ENCODE measurements at places on chromosomes 7 and 10.
A peak's percentile ranks its signal among the peaks of the same experiment; 100 is the strongest.

- H3K4me1 ChIP-seq: no peaks in the 10 kb centered on the region
- no peaks in the 10 kb centered on the region for H3K27me3 ChIP-seq
- no peak overlapping the region for H3K4me3 ChIP-seq
- DNase-seq: no peak
- no peaks in the 10 kb centered on the region for H3K36me3 ChIP-seq
Observed at GRCh38 chr10:66886848-66887247, 39.0 kb upstream of the LRRTM3 start.

DNA sequence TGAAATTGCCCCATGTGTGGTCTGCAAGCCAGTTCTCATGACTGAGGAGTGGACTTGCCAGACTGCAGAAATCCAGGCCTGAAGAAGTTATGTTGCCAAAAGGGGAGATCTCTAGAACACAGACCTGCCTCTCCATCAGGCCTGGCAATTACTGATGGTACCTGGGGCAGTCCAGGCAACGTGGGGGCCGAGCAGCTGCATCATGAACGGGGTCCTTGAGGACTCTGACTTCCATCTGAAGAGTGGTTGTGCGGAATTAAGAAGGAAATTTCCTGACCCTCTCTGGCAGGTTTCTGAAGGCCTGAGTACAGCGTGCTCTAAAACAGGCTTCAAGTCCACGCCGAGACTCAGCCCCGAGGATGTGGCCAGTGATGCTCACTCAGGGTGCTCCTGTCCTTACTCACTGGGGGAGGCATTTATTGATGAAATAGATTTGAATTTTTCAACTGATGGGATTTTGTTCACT, 30.4 kb downstream of the RAMP3 start:
- H3K27ac ChIP-seq: no peak overlapping the region
- H3K36me3 ChIP-seq: no peaks in the 10 kb centered on the region
- peaks cover 27% of the 10 kb centered on the region for H3K27me3 ChIP-seq
- DNase-seq: no peak
- peaks cover 4% of the 10 kb centered on the region for H3K4me1 ChIP-seq

GRCh38 chr10:135132-135600, at the start of gene ZMYND11:
TSS of gene ZMYND11 (plus strand) at chr10:135455. CDS start at chr10:180013, 44,558 bp downstream.
- H3K27ac ChIP-seq: peak within 1 kb of the TSS; percentile 83
- peak within 1 kb of the TSS; percentile 87 for H3K4me3 ChIP-seq
- no peaks in the 10 kb centered on the region for H3K36me3 ChIP-seq
- peaks cover 38% of the 10 kb centered on the region for H3K4me1 ChIP-seq
- H3K27me3 ChIP-seq: peaks cover 7% of the 10 kb centered on the region

GRCh38 chr7:117399820-117400422, 27.4 kb downstream of the ASZ1 start:
- no peak for DNase-seq
- H3K36me3 ChIP-seq: no peaks in the 10 kb centered on the region
- H3K27ac ChIP-seq: no peak overlapping the region

DNA sequence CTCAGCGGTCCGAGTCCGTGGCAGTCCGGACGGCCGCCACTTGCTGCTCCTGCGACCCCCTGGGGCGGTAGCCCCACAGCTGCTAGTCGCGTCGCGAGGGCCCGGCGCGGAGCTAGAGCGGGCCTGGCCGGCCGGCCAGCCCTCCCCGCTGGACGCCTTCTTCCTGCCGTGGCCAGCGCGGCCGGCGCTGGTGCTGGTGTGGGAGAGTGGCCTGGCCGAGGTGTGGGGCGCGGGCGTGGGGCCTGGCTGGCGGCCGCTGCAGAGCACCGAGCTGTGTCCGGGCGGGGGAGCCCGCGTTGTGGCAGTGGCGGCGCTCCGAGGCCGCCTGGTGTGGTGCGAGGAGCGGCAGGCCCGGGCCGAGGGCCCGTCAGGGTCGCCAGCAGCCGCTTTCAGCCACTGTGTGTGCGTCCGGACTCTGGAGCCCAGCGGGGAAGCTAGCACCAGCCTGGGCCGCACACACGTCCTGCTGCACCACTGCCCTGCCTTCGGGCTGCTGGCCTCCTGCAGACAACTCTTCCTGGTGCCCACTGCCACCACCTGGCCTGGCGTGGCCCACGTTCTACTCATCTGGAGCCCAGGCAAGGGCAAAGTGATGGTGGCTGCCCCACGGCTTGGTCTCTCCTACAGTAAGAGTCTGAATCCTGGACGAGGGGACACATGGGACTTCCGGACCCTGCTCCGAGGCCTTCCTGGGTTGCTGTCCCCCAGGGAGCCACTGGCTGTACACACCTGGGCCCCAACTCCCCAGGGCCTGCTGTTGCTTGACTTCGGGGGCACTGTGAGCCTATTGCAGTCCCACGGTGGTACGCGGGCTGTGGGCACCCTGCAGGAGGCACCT, 631 bp downstream of the HPS6 start:
- no peaks in the 10 kb centered on the region for H3K27me3 ChIP-seq
- no peak for DNase-seq

GRCh38 chr10:93516006-93516380, 19.6 kb downstream of the CEP55 start:
- H3K36me3 ChIP-seq: no peaks in the 10 kb centered on the region
- DNase-seq: no peak
- no peaks in the 10 kb centered on the region for H3K27me3 ChIP-seq
- H3K27ac ChIP-seq: no peak overlapping the region
- peaks cover 14% of the 10 kb centered on the region for H3K4me1 ChIP-seq

- no peaks in the 10 kb centered on the region for H3K4me1 ChIP-seq
- H3K4me3 ChIP-seq: no peak overlapping the region
- H3K36me3 ChIP-seq: peaks cover 89% of the 10 kb centered on the region
- DNase-seq: no peak
- H3K27ac ChIP-seq: no peak overlapping the region
Observed at GRCh38 chr10:109866168-109866994, 56.9 kb downstream of the XPNPEP1 start.

DNA sequence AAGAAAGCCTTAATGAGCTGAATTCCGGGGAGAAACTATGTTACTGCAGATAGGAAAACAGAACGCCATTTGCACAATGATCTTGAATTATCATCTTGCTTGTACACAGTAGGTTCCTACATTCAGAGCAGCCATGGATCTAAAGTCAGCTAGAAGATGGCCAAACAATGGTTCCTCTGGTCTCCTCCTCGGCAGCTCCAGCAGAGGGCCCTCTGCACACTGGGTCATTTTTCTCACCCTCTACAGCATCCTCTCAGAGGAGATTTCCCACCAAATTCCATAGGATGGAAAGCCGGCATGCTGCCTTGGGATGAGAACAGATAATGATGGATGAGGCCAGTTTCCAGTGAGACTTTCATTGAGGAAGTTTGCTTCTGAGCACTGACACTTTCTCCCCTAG, 308.5 kb upstream of the NFE2L3 start:
- H3K36me3 ChIP-seq: no peaks in the 10 kb centered on the region
- no peak for DNase-seq
- no peak overlapping the region for H3K4me3 ChIP-seq
- no peaks in the 10 kb centered on the region for H3K4me1 ChIP-seq

DNA sequence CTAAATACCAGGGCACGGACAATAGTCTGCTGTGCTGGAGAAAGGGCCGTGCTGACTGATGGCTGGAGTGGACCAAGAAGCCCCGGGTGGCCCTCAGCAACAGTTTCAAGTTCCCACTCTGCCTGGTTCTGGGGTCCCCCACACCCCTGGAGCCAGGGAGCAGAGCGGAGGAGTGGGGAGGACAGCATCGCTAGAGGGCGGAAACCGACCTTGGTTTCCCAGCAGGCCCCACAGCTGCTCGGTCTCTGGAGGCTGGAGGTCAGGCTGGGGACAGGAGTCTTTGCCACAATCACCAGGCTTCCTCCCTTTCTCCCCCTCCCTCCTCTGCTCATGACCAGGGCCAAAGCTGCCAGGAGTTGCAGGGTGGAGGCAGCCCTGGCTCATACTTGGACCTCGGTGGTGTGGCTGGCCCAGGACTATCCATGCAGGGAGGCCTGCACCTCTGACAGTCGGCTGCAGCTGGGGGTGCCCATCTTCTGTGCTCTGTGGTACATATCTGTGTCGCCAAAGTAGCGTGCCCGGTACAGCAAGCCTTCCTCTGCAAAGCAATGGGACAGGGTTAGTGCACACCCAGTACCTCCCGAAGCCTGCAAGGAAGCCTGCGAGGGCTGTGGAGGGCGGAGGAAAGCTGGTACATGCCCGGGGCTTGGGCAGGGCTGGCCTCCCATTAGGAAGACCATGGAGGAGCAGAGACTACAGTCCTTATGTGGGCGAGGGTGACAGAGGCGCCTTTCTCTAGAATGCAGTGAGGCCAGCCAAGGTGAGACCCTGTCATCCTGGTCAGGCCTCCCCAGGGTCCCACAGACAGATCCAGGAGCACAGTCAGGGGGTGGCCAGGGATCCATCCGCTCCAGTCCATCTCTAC, 19.1 kb downstream of the DNAJB12 start:
- peak overlapping the region; percentile 68 for H3K4me3 ChIP-seq
- peaks cover 50% of the 10 kb centered on the region for H3K4me1 ChIP-seq
- H3K27ac ChIP-seq: peak overlapping the region; percentile 96

- no peak for DNase-seq
- H3K4me3 ChIP-seq: no peak overlapping the region
- H3K4me1 ChIP-seq: no peaks in the 10 kb centered on the region
- peaks cover 27% of the 10 kb centered on the region for H3K27me3 ChIP-seq
- no peaks in the 10 kb centered on the region for H3K36me3 ChIP-seq
Observed at GRCh38 chr10:61486738-61487396, 33.7 kb upstream of the TMEM26 start.

GRCh38 chr7:144398911-144399310, 4.6 kb downstream of the NOBOX start:
- no peaks in the 10 kb centered on the region for H3K4me1 ChIP-seq
- no peak overlapping the region for H3K4me3 ChIP-seq
- H3K27ac ChIP-seq: no peak overlapping the region
- H3K27me3 ChIP-seq: peaks cover 42% of the 10 kb centered on the region

GRCh38 chr7:140672382-140673062, at the start of gene ADCK2:
TSS of gene ADCK2 (plus strand) at chr7:140672945. CDS start at chr7:140673331, 386 bp downstream.
- peak within 1 kb of the TSS; percentile 92 for H3K27ac ChIP-seq
- peaks cover 2% of the 10 kb centered on the region for H3K36me3 ChIP-seq
- H3K27me3 ChIP-seq: no peaks in the 10 kb centered on the region
- peak within 1 kb of the TSS; percentile 94 for H3K4me3 ChIP-seq

- H3K27me3 ChIP-seq: no peaks in the 10 kb centered on the region
- H3K27ac ChIP-seq: no peak overlapping the region
- H3K4me3 ChIP-seq: no peak overlapping the region
- H3K4me1 ChIP-seq: no peaks in the 10 kb centered on the region
Observed at GRCh38 chr7:50486512-50486911, 36.4 kb upstream of the FIGNL1 start.

- H3K4me3 ChIP-seq: no peak overlapping the region
- H3K27me3 ChIP-seq: no peaks in the 10 kb centered on the region
- H3K36me3 ChIP-seq: no peaks in the 10 kb centered on the region
- DNase-seq: no peak
- no peaks in the 10 kb centered on the region for H3K4me1 ChIP-seq
Observed at GRCh38 chr7:80463272-80463920, 48.5 kb downstream of the GNAT3 start.

DNA sequence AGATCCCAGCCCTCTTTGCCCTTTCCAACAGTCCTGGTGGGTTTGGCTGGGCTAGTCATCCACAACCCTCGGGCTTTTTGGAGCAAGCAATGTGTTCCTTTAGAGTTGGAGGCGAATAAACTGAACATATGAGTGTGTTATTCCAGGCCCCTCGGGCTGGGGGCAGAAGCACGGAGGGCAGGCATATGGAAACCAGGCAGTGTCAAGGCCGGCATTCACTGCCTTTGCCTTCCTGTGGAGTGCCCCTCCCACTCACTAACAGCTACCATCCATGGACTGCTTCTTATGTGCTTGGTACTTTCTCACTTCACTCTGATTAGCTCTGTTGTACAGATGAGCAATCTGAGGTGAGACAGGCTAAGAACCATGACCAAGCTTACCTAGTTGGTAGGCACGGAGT, 53.9 kb upstream of the EFCAB10 start:
- no peak overlapping the region for H3K27ac ChIP-seq
- no peak for DNase-seq
- no peaks in the 10 kb centered on the region for H3K27me3 ChIP-seq
- no peaks in the 10 kb centered on the region for H3K4me1 ChIP-seq
- no peak overlapping the region for H3K4me3 ChIP-seq

- no peak for DNase-seq
- H3K27ac ChIP-seq: no peak overlapping the region
- no peaks in the 10 kb centered on the region for H3K36me3 ChIP-seq
- no peak overlapping the region for H3K4me3 ChIP-seq
Observed at GRCh38 chr10:70561070-70561469, 41.5 kb downstream of the PRF1 start.

DNA sequence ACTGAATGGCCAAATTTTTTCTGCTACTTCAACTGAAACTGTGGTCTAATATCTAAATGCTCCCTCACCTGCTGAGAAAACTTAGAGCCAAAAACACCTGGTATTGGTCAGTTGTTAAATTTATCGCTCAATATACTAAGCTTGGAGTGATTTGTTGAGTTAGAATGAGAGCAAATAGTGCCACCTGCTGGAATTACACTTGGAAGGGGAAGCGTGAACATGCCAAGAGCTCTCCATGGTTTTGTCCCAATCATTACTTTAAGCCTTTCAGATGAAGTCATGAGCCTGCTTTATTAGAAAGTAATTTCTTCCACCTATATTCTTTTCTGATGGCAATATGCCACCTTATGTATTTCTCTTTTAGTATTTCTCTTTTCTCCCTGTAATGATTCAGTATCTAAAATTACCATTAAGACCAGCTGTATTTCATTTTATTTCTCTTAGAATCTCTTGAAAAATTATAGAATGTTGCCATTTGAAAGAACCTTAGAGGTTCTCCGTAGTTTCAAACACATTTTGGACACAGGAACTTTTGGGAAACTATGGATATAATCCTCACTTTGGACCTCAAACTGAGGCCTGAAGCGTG, 447.8 kb upstream of the C7orf33 start:
- no peak overlapping the region for H3K4me3 ChIP-seq
- H3K27me3 ChIP-seq: no peaks in the 10 kb centered on the region
- no peaks in the 10 kb centered on the region for H3K4me1 ChIP-seq
- H3K36me3 ChIP-seq: no peaks in the 10 kb centered on the region

DNA sequence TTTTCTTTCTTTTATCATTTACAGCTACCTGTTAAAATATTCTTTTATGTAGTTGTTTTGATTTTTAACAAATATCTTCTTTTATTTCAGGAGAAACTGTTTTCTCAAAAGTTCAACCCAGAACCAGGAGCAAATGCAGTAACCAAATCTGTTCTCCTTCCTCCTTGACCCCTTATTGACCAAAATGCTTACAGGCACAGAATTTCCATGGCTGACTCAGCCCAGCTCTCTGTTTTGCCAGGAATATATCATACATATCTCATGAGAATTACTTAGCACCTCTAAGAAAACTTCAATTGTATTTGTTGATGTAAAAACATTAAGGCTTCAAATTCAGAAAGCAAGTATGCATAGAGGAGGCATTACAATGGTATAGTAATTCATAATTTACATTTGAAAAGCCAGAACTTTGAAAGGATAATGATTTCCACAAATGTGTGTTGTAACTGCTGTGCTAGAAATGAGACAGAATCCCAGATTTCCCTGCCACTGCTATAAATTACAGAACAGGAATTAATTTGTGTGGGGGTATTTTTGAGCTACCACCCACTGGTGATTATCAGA, 2.2 kb downstream of the GSAP start:
- H3K4me3 ChIP-seq: peak overlapping the region; percentile 86
- H3K27ac ChIP-seq: peak overlapping the region; percentile 86
- no peaks in the 10 kb centered on the region for H3K27me3 ChIP-seq

Data from stimulated activated naive B cell treated with anti-CD40 and anti-IgM and Interleukin-4, amounts not matched to agents 10 μg/mL and 1 μg/mL and 100 μg/mL, for 72 hours (primary cell).